ENCODE measurements at places on chromosomes 7 and 10.

GRCh38 chr10:88835910-88836221 is 15.8 kb downstream of the ANKRD22 start:
- no peak for DNase-seq

GRCh38 chr10:60646966-60647796 is 131.1 kb upstream of the CDK1 start:
- DNase-seq = peak; percentile 80

DNA sequence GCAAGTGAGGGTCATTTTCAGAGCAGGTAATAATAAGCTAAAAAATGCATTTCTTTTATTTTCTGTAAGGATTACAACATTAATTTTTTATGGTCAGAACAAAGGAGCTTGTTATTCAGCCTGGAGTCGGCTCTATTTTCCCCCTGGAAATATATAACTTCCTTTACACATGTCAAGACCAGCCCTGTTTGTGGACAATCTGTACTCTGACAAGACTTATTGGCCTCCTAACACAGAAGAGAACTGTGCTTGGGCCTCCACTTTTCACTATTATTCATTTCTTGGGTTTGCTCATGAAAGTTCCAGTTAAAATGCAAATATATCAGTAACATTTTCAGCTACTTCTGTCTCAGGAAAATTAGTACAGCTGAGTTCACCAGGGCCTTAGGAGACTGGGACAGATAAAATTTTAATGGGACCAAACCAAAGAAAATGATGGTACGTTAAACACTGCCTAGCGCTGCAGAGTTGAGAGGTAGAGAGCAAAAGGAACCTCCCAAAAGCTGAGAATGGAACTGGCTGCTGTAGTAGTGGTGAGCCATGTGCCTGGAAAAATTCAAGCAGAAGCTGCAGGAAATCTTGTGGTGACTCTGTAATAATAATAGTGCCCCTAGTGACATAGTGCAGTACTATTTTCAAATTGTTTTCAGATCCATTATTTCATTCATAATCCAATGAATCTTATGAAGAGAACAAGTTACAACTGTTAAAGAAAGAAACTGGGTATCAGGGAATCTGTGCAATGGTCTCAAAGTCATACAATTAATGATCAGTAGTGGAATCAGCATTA is 227.2 kb upstream of the KIAA1217 start:
- no peak for DNase-seq

DNA sequence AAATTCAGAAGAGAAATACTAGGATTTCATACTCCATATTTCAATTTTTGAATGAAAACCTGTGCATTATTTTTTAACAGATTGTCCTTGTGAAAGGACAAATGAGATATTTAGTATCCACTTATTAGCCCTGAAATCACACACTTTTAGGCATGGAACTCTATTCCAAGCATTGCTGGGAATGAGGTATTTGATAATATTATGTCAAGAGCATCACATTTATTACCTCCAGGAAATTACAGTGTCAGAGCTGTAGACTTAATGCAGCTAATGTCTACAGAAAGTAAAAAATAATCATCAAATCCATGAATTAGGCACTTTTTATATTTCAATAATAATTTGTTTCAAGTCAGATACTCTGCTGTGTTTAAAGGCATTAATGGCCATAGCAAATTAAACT is 753.8 kb downstream of the REEP3 start:
- DNase-seq = no peak

DNA sequence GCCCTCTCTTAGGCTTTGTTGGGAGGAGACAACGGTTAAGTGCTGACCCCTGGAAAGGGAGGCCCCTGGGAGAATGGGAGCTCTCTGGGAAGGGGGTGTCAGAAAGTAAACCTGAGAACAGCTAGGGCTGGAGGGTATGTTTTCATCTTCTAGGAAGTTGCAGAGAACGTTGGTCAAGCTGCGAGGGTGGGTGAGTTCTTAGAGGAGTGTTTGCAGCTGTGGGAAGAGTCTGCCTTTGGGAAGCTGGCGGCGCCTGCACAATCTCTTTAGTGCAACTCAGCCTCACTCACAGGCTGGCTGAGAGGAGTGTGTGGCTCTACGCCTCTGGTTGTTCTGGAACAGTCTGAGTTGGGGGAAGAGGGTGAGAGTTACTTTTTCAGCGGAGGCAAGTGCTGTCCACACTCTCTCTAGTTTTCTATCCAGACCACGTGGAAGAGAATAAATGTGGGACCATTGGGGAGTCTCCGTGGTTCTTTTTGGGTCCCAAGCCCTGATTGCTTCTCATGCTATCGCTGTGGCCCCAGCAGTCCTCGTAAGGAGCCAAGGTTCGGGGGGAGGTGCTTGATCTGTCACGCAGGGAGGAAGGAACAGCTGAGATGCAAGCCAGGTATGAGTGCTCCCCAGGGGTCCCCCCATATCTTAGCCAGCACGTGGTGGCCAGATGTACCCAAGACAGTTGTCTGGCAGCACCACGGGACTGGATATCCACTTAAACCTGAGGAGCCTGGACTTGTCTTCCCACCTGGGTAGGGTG is 237.2 kb downstream of the BUB3 start:
- DNase-seq = no peak

DNA sequence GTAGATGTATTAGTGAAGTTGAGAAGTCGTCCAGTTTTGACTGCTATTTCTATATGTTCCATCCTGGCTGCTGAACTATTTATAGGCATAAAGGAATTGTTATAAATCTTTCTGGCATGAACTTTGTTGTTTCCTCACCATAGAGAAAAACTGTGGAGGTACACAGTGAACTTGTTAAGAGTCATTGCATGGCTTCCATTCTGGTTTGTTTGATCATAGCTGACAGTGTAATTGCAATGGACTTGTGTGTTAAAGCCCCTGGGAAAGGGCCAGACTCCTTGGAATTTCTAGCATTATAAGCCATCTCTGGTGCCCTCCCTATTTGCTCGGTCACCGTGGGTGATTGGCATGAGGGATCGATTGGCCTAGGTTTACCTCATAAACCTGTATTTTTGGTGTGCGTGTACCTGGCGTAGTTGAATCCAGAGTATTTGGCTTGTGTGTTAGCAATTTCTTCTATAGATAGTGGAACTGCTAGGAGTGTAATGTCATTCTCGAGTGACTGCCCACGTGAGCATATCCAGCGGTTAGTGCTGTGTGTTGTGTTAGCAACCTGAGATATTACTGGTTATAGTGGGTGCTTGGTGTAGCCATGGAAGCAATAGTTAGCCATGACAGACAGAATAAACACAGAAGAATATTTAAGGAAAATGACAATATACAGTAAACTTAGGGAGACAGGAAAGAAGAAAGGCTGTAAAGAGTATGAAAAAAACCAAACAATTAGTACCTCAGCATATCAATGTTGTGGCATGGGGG is 5.9 kb upstream of the SYPL1 start:
- DNase-seq = no peak

DNA sequence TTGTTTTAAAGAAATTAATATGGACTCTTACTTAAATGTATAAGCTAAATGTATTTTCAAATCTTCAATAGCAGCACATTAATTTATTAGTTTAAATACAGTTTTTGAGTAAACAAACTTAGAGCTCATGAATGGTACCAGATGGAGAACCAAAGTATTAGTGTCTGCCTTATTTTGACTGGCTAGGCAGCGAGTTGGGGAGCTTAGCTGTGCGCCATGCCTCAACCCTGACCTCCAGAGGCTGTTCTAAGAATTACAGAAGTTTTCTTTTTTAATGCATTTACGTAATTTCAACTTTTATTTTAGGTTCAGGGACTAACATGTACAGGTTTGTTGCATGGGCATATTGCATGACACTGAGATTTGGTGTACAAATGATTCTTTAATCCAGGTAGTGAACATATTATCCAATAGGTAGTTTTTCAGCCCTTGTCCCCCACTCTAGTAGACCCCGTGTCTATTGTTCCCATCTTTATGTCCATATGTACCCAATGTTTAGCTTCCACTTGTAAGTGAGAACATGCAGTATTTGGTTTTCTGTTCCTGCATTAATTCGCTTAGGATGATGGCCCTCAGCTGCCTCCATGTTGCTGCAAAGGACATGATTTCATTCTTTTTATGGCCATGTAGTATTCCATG is 166.8 kb downstream of the IQUB start:
- DNase-seq = peak; percentile 80

DNA sequence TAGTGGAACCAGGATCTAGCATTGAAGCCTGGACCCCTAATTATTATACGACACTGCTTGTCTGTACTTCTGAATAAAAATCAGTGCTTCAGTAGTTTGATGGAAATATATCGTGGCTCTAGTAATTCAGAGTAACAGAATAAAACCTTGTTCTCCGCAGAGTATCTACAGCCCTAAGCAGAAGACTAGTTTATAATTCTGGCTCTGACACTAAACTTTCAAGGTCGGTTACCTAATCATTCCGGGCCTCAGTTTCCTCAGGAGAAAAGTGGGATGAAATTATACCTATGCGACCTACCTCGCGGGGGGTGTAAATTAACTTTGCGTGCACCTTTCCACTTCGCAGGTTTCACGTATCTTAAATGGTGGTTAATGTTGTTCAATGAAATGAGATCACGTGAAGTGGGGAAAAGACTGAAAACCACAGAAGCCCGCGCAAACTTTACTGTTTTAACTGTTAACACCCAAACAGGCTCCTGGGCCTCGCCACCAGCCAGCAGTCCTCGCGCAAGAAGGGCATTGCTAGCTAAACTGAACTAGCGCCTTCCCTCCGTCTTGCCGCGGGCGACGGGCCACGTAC is 615 bp downstream of the THAP5 start:
- DNase-seq = no peak

DNA sequence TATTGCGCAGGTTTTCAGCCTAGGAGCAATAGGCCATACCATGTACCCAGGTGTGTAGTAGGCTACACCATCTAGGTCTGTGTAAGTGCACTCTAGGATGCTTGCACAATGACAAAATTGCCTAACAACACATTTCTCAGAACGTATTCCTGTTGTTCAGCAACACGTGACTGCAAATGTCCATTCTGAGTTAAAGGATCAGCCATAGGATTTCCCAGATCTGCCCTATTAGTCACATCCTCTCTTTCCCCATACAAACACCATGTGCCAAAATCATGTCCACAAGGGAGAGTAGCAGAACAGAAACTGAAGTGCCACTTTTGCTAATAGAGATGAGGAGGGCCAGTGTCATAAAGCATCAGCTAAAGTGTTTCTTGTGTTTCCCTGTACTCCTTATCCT is 42.6 kb upstream of the AMPH start:
- peak; percentile 96 for DNase-seq

GRCh38 chr7:18513343-18513742 is 17.8 kb downstream of the HDAC9 start:
- no peak for DNase-seq

DNA sequence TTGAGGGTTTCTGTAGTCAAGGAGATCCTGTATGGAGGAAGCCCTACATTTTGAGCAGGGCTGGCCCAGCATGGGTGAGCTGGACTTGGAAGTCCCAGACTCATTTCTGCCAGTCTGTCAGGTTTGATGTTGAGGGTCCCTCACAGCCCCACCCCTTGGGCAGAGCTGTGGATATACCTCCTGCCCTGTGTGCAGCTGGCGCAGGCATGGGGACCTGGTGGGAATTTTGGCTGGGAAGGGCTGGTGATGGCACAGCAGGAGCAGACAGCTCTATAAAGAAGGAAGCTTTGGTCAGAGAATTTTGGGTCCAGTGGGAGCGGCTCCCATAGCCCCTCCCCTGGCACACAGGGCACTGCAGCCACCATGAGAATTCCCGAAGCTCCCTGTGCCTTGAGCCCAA is 482.6 kb downstream of the RPS24 start:
- DNase-seq = no peak

DNA sequence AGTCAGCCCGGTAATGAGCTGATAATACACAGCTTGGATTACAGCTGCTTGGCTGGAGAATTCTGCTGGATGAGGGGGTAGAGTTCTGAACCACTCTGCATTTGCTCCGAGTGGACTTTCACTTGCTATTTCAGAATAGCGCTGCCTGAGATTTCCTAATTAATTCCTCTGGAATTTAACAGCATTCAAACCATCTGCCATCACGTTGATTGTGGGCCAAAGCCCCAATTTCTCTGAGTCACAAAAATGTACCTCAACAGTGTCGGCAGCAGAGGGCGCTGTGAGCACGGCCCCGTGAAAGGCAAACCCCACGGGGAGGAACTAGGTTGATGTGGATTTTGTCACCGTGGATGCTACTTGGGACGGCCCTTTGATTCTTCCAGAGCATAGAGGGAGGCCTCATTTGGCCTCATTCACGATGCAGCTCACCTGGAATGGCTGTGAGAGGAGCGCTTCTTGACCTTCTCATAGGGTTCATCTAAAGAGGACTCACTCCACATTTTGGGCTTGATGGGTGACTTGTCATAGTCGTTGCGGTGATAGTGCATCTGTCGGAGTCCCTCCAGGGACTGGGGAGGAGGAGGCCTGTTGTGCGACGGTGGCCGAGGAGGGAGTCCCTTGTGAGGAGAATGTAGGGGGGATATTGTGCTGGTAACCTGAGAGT is 73.3 kb downstream of the PRPF18 start:
- DNase-seq = peak; percentile 72

DNA sequence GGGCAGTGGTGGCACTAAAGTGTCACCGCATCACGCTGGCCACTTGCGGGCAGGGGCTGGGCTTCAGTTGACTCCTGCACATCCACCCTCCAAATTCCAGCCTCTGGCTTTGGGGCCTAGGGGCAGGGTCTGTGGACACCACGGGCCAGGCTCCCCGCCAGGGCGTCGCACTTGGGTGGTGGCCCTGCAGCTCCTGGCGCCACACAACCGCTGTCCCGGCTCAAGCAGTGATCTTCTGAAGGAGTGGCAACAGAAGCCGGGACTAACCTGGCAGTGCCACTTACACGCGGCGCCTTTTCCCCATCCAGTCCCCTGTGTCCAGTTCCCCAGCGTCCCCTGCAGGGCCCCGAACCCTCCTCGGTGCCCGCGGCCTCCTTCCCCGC is 134.3 kb upstream of the ZNF92 start:
- DNase-seq = no peak

- DNase-seq = no peak
Observed at GRCh38 chr7:87354749-87355148, 9.3 kb downstream of the CROT start.

DNA sequence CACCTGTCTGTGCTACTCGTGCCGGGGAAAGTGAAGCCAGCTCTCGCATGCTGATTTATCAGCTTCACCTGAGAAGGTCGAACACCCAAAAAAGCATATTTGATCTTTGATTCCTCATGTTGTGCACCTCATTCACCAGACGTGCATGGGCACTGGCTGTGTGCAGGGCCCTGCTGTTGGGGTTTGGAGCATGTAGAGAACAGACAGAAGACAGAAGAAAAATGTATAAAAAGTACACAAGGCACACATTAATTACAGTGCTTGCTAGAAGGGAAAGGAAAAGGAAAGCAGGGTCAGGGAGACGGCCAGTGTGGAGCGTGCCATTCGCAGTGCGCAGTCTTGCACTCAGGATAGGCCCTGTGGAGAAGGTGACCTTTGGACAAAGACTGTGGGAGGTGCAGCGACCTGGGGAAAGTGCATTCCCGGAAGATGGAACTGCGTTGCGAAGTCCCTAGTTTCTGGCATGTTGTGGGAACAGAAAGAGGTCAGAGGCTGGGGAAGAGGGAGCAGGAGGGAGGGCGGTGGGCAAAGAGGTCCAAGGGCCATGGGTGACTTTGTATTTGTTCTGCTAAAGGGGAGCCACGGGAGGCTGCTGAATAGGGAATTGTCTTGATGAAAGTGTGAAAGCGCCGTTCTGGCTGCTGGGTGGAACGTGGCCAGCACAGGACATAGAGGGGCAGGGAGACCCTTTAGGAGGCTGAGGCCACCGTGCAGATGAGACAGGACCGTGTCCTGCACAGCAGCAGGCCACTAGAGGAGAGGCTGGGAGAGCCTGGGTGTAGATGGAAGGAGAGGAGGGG is 232.8 kb downstream of the GLRX3 start:
- DNase-seq = no peak

- DNase-seq = no peak
Observed at GRCh38 chr7:148466120-148466519, 124.4 kb upstream of the C7orf33 start.

GRCh38 chr7:1073142-1073977 is 14.6 kb upstream of the GPER1 start:
- no peak for DNase-seq

Measured in cardiac fibroblast (primary cell).